ENCODE measurements at places on chromosomes 13 and 19.

- DNase-seq: peak; percentile 31
These were observed 120.8 kb upstream of the ZNF507 start for GRCh38 chr19:32224371-32225244.

DNA sequence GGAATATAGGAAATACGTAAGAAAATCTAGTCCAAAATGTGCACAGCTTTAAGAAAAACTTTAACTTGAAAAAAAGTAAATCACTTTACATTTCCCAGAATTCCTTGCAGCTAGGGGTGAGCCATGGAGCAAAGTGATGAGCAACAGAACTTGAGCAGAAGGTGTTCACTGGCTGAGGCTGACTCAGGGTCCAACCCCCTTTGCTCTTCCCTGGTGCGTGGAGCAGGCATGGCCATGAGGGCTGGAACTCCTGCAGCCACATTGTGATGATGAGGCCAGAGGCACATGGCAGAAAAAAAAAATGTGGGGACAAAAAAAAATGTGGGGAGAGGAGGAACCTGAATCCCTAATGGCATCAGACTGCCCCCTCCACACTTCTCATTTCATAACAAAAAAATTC is 9.9 kb upstream of the PLA2G4C start:
- DNase-seq: no peak

DNA sequence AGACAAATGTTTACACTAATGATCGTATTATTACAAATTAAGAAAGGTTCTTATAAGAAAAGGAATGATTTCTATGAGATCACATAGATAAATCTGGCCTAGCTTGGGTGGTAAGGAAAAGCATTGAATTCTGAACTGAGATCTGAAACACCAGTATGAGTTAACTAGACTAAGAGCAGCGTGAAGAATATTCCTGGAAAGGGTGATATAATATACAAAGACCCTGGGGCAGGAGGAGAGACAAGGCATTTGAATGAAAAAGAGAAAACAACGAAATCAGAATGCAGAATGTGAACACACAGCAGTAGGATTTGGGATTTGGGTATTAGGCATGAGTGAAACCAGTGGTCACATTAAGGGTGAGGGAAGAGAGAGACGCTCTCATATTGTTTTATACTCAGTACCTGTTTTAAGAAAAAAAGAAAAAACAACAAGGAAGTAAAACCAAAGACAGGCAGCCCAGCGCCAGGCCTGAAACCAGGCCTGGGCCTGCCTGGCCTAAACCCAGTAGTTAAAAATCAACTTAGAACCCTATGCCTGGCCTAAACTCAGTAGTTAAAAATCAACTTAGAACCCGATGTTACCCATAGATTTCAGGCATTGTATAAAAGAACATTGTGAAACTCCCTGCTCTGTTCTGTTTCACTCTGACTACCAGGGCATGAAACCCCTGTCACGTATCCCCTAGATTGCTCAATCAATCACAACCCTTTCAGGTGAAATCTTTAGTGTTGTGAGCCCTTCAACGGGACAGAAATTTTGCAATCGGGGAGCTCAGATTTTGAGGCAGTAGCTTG is 287.1 kb downstream of the ITGBL1 start:
- DNase-seq: no peak

- DNase-seq: no peak
These were observed 12.2 kb upstream of the ZNF888 start for GRCh38 chr19:52935434-52935833.

DNA sequence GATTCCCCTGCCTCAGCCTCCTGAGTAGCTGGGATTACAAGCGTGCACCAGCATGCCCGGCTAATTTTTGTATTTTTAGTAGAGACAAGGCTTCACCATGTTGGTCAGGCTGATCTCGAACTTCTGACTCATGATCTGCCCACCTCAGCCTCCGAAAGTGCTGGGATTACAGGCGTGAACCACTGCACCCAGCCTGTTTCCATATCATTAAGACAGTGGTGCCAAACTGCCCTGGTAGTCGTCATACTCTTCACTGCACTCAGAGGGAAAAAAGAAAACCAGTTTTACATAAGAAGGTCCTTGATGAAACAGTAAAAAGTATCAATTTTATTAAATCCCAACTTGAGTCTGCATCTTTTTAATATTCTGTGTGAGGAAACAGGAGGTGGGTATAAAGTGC is 14.9 kb downstream of the CDADC1 start:
- no peak for DNase-seq

Measured in stimulated activated CD8-positive, alpha-beta memory T cell treated with anti-CD3 and anti-CD28 coated beads, Interleukin-15, amount 100 ng/mL, for 1 hour (primary cell).